Fibroblast of the aortic adventitia (primary cell): ENCODE measurements at places on chromosomes 2 and 18.

DNA sequence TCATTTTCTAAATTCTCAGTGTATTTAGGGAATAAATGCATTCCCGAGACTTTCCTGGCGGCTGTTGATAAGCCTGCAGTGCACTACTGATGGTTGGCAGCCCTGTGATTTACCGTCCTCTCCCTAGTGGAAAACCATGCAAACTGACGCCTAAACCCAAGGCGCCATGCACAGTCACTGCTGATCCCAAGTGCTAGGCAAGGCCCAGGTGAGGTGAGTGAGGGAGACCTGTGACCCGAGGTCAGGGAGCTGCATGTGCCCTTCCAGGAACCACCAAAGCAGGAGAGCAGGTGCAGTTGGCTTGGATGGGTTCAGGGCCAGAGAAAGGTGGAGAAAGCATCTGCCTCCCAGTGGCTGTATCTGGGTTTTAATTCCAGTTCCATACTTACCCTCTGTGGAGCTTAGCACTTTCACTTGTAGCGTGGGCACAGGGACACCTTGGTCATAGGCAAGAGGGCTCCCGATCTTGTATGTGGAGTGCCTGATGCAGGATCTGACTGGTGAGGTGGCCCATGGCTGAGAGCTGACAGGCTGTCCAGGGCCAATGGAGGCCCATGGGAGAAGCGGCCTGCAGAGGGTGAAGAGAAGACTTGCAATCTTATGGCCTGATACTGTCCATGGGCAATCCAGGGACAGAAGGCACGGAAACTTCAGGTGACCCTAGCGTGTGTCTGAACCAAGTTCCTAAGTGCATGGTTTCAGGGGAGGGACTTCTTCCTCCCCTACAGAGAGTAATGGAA, 131.3 kb downstream of the SH3RF3 start:
- no peak for DNase-seq

DNA sequence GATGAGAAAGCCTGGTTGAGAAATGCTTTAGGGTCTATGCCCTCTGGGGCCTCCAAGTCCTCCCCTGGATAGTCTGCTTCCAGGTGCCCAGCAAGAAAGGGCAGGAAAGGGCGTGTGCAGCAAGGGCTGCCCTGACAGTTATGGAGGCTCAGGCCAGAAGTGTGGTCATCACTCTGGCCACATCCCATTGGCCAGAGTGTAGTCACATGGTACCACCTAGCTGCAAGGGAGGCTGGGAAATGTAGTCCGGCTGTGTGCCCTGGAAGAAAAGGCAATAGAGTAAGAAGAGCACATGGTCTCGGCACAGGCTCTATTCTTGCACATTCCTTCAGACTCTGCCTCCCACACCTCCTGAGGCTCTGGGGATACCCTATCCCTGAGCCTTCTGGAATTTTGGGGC, 35.7 kb downstream of the ODC1 start:
- peak; percentile 28 for DNase-seq

- no peak for DNase-seq
Observed at GRCh38 chr18:66461344-66461743, 142.5 kb downstream of the CDH19 start.

GRCh38 chr2:26585100-26585499, 56.1 kb downstream of the CIB4 start:
- no peak for DNase-seq

DNA sequence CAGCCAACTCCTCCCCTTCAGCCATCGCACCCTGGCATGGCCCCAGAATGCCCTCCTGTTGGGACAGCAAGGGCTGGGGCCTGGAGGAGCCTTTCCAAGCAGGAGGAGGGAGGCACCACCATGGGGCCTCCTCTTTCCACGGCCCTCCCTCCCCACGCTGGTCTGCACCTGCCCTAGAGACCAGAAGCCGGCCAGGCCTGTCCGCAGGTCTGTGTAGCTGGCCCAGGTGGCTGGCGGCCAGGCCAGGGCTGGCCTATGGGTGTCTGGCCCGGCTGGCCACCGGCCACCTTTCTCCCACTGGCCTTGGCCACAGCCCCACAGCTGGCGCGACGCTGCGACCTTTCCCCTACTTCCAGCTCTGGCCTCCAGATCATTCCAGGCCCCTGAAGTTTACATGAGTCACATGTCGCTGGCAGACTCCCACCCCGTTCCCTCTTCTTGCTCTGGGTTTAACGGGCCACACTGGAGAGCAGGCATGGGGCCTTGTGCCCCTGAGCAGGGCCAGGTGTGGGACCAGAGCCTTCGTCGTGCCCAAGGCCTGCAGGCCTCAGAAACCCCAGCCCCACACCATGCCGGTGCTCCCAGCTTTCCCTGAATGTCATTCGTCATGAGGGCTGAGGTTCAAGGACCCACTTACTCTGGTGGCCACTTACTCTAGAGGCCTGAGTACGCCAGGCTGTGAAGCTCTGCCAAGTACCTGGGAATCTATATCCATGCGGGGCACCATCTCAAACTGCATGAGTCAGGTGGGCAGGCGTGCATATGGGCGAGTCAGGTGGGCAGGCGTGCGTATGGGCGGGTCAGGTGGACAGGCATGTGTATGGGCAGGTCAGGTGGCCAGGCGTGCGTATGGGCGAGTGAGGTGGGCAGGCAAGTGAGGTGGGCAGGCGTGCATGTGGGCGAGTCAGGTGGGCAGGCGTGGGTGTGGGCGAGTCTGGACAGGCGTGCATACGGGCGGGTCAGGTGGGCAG, 33.3 kb upstream of the KLF11 start:
- DNase-seq = peak; percentile 67

- peak; percentile 68 for DNase-seq
Observed at GRCh38 chr18:3455907-3456685, 6.1 kb downstream of the TGIF1 start.

- peak; percentile 98 for DNase-seq
Observed at GRCh38 chr2:100957996-100958653, 44.0 kb upstream of the RPL31 start.

GRCh38 chr18:33957707-33958106, 267.0 kb downstream of the NOL4 start:
- DNase-seq = no peak

DNA sequence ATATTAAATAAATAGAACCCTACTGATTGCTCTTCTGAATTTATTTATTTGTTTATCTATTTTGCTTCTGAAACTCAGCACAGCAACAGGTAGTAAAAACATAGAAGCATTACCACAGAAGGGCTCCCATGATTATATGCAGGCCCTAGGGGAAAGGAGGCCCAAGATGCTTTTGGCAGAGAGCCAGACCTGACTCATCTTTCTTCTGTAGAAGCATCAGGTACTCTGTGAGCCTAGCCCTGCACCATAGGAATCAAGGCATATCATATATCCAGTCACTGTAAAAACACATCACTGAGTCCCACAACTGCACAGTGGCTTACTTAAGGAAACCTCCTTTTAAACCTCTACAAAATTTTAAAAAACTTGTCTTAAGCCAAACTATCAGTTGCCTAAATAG, 1.8 kb downstream of the SCN9A start:
- DNase-seq = peak; percentile 41

DNA sequence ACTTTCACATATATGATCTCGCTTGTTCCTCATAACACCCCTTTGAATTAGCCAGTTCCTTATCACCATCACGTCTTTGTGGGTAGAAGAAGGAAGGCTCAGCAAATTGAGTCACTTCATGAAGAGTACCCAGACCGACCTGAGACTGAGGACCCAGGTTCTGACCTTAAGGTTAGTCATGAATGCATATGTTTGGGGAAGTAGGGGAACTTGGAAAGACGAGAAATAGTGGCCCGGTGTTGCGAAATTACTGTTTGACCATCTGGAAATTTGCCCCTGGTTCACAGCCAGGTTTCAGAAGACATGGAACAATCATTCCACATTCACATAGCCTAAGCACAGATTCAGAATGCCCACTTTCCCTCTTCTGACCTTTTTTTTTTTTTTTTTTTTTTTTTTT, 59.8 kb downstream of the MEIS1 start:
- peak; percentile 92 for DNase-seq

- no peak for DNase-seq
Observed at GRCh38 chr2:129882476-129882875, 97.0 kb upstream of the RAB6C start.

GRCh38 chr2:50786345-50786744, 245.6 kb downstream of the NRXN1 start:
- no peak for DNase-seq

DNA sequence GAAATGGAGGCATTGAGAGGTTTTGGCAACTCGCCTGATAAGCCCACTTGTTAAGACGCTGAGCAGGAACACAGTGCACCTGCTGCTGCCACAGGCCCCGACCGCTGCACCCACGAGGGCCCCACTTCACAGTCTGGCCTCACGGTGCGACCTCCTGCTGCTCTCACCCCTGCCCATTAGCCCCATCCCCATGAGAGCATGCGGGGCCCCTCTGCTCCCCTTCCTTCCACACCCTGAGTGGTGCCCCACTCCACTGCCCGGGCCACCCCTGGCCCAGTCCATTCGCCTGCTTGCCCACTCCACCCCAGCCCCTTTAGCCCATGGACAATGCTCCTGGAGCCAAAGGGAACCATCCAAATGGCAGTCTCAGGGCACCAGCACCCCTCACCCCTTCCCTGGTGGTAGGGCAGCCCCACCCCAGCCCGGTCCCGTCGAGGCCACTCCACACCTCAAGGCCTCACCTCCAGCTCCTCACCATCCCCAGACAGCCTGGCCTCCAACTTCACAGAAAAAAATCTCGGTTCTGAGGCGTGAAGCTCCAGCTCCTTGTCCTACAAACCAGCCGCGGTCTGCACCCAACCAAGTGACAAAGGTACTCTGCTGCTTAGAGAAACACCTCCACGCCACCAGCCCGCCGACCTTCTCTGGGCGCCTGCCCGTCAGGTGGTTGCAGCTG, 6.7 kb upstream of the GPR55 start:
- DNase-seq = no peak

- no peak for DNase-seq
Observed at GRCh38 chr2:232075859-232076258, 114.3 kb downstream of the DIS3L2 start.

- DNase-seq = no peak
Observed at GRCh38 chr2:3814706-3815245, 111.4 kb downstream of the DCDC2C start.

GRCh38 chr18:11857177-11857887, 6.1 kb downstream of the CHMP1B start:
- DNase-seq = peak; percentile 100

DNA sequence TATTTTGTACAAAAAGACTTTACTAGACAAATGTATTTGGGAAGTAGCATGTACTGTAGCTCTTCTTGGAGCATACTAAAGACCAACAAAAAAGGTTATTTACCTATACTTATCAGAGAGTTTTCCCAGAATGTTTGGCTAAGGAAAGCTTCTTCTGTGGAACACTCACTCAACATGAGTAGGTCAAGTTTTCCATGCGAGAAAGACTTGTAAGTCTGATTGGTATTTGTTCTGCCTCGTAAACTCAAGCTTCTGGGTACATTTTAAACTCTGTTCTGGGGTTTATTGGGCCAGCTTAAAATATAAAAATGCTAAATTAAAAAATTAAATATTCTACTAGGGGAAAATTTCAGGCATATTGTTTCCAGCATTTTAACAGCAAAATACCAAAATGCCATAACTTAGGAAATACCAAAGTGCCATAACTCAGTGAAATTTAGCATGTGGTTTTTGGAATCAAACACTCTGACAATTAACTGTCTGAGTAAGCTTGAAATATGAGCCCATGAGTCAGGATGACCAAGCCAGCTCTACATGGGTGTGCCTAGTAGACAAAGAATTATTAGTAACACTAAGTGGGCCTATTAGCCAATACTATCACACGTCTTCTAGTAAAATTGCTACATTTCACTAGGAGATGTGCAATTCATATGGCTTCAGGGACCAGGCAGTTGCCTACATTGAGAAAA, 47.3 kb upstream of the SERPINE2 start:
- peak; percentile 98 for DNase-seq

- DNase-seq = no peak
Observed at GRCh38 chr18:69830189-69830588, 117.5 kb downstream of the CD226 start.

DNA sequence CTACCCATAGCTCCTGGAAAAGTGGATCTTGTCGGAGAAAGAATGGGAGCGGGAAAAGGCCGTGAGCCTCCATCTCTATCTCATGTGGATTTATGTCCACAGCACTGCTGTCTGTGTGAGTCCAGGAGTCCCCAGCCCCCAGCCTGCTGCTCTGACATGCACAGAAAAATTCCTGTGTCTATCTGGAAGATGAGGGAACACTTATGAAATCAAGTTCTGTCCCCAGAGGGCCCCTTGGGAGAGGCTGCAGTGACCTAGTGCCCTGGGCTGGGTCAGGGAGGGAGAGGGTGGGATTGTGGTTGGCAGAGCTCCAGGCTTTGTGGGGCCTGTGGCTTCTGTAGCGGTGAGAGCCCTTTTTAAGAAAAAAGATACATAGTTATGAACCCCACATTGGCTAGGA, 37.6 kb downstream of the HJURP start:
- no peak for DNase-seq

DNA sequence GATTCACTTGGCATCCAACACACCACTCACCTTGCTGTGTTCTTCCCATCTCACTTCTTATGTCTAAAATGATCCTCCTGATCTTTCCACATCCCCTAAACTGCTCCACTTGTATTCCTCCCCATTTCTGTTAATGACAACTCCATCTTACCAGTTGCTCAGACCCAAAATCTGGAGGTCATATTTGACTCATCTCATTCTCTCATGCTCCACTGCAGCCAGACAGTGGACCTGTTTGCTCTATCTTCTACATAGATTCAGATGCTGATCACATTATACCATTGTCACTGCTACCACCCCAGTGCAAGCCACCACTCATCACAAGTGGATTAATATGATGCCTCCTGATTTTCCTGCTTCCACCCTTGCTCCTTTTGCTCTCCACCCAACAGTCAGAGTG, 7.9 kb upstream of the NABP1 start:
- DNase-seq = no peak
